ENCODE measurements at places on chromosomes 5 and 9.

- DNase-seq, result no peak
Measured at GRCh38 chr5:146173597-146173996, 8.9 kb downstream of the LARS1 start.

- no peak for DNase-seq
Measured at GRCh38 chr9:70656281-70656680, 241.8 kb upstream of the KLF9 start.

DNA sequence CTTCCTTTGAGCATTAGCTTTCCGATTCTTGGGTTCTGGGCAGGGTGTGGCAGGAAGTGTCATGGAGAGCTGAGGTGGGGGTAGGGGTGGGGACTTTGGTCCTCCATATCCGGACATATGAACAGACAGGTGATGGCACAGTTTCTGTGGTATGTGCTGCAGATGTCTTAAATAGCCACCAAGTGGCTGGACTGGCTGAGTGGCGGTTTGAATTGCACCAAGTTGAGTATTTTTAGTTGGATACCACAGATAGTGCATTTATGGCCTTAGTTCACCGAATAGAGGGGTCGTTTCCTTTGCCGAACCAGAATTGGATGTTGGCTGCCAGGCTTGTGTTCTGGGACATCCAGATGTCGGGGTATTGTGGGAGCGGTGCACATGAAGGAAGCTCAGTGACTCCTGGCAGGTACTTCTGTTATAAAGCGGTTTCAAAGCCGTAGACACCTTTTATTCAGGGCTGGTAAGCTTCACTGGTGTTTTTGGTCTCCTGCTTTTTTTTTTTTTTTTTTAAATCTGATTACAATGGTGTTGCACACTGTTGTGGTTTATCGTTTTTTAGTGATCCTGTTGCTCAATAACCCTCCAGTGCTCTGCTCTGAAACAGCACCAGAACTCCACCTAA is 15.1 kb upstream of the TNFAIP8 start:
- no peak for DNase-seq

DNA sequence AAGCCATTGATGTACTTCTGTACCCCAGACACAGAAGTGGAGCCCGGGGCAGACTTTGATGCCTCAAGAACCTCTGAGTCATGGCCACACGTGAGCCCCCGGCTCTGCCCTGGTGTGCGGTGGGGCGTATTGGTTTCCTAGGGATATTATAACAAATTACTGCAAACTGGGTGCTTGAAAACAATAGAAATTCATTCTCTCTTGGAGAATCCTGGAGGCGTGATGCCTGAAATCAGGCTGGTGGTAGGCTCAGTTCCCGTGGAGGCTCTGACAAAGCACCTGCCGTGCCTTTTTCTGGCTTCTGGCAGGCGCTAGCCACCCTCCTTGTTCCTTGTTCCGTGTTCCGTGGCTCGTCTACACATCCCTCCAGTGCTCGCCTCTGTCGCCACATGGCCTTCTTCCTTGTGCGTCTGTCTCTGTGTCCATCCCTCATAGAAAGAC is 24.2 kb downstream of the NEK6 start:
- DNase-seq, result no peak

GRCh38 chr5:170701334-170701733 is 82.2 kb upstream of the GABRP start:
- no peak for DNase-seq

DNA sequence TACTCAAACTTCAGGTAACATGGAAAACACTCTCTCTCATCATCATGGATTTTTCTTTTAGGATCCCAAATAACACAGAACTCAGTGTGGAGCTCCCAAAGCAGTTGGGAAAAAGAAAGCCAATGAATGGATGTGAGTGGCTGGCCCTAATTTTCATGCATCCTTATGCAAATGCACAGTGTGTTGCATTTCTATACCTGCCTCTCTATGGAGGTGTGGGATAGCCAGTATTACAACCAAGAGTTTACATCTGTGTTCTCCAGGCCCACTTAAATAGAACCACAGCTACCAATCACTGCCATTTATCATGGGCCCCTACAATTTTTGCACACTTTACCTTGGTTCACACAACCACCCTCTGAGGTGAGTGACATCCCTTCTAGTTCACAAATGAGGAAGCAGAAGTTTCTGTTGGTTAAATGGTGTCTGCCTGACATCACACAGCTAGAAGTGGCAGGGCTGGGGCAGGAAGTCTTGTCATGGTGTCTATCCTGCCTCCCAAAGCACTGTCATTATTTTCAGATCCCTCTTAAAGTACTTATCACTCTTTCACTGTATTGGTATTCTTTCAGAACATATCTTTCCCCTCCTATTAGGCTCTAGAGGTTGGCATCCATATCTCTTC is 17.3 kb downstream of the MAMDC2 start:
- DNase-seq, result no peak
